ENCODE measurements at places on chromosomes 13 and 19.

- no peak for DNase-seq
Measured at GRCh38 chr19:49282184-49282583, 42.8 kb downstream of the SLC6A16 start.

DNA sequence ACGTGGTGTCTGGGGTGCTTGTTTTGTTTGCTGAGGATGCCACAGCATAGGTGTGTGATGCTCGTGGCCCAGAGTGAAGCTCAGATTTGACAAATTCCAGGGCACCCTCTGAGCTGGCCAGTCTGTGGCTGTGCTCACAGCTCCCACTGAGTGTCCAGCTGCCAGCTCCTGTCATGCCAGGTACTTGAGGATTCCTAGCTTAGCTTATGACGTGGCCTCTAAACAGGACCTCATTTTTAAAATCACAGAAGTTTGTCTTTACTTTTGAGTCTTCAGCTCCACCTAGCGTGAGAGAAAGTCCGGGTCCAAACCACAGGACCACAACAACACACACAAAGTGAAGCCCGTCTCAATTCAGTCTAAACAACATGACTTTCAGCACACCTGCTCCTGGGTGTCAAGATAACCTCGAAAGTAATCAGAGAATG lies 117.3 kb downstream of the RAB20 start:
- DNase-seq, result no peak

GRCh38 chr13:27772651-27773425 lies 19.4 kb upstream of the GSX1 start:
- no peak for DNase-seq

DNA sequence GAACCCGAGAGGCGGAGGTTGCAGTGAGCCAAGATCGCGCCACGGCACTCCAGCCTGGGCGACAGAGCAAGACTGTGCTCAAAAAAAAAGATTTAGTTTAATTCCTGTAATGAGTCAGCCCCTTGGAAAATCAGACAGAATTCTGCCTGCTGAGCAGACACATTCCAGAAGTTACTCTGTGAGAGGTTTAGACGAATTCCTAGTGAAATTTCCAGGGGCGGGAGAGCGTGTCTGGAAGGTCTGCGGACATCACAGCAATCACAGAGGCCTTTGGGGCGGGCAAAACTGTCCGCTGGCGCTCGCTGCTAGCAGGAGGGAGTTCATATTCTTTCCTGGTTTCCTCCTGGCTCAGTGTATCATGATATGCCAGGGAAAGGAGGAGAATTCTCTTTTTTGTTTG lies 17.5 kb downstream of the MISP start:
- DNase-seq, result no peak

DNA sequence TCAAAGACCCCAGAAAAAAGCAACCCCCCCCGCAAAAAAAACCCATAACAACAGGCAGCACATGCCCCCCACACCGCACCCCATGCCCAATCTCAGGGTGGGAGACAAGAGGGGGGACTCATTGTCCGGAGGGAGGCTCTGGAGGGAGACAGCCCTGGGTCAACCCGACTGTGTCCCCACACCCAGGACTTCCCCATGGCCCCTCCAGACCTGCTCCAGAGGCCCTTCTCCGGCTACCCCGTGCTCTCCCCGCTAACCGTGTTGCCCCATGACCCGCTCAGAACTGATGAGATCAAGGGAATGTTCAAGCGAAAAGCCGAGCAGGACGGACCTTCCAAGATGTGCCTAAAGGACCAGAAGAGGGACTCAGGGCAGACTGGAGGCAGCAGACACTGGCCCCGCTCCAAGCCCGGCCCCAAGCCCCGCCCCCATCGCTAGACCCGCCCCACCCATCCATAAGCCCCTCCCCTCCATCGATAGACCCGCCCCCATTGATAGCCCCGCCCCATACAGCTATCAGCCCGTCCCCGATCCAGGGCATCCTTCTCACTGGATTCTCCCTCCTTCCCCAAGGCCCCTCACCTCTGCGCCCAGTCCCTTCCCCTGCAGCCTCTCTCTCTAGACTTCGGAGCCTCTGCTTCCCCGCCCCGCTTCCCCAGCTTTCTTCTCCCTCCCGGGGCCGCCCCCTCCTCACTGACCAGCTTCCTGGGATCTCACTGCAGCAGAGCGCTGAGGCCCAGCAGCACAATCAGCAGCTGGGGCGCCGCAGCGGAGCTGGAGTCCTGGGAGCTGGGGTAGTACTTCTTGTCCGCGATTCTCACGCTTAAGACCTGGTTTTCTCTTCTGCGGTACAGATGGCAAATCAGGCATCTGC lies 2.2 kb downstream of the BST2 start:
- no peak for DNase-seq

GRCh38 chr19:2080336-2080988 lies 15.7 kb downstream of the MOB3A start:
- DNase-seq, result no peak

- DNase-seq, result no peak
Measured at GRCh38 chr19:15313649-15314279, 18.6 kb downstream of the BRD4 start.

- DNase-seq, result no peak
Measured at GRCh38 chr13:35211949-35212348, 264.5 kb downstream of the MAB21L1 start.

- no peak for DNase-seq
Measured at GRCh38 chr13:43865892-43866291, 13.6 kb downstream of the CCDC122 start.

- no peak for DNase-seq
Measured at GRCh38 chr13:37366044-37366770, 232.4 kb downstream of the POSTN start.

DNA sequence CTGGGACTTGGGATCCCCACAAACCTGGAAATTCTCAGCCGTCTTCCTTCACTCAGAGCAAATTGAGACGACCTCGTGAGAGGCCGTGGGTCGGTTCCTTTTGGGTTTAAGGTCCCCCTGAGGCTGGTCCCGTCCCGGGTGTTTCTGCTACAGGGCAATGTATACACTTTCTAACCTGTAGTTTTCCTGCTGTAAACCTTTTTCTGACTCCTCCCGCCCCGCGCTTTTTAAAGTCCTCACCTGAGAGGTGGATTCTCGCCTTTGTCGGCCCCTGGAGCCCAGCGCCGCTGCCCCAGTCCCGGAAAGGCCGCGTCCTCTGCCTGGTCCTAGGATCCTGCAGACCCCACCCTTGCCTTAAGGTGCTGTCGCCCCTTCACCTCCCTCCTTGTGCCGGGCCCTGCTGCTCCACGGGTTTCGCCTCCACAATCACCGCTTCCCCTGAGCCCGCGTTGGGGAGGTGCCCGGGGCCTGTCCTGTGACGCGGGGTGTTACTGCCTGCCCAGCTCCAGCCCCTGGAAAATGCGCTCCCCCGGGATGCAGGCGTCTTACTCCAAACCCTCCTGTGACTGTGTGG lies 391 bp downstream of the ZNF761 start:
- peak; percentile 10 for DNase-seq

- DNase-seq, result peak; percentile 16
Measured at GRCh38 chr13:43285933-43286597, 262.7 kb downstream of the DNAJC15 start.

DNA sequence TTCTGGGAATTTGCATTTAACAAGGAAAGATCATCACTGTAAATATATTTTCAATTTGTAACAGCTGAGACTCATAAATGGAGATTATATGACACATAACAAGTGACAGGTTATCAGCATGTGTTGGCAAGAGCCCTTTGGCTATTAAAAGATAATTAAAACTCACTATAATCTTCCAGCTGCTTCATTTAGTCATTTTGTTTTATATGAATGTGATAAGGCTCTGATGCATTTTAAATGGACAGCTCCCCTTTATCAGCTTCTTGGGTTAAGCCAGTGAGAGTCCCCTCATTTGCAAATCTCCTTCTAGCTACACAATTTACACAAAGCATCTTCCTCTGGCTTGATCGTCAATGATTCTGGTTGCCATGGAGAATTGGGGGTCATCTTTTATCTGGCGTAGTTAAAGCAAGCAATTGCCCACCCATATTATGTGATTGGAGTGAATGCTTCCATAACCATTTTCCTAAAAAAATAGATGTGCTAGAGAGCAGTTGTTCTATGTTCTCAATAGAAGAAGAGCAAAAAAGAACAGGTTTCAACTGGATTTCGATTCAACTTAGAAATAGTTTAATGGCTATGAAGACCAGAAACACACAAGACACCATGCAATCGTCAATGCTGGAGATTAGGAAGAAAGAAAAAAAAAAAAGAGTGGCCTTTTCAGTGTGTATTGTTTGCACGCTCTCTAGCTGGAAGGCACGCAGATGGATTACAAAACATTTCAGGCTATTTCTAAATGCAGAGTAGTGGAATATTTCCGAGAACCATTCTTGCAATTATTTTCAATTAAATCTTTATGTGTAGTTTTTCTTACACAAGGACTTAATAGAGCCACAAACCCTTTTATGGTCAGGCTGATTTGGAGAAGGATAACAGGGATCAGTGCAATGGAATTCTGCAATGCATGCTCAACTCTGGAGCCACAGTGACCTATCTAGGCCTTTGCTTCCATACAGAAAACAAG lies 27.4 kb downstream of the STARD13 start:
- no peak for DNase-seq

DNA sequence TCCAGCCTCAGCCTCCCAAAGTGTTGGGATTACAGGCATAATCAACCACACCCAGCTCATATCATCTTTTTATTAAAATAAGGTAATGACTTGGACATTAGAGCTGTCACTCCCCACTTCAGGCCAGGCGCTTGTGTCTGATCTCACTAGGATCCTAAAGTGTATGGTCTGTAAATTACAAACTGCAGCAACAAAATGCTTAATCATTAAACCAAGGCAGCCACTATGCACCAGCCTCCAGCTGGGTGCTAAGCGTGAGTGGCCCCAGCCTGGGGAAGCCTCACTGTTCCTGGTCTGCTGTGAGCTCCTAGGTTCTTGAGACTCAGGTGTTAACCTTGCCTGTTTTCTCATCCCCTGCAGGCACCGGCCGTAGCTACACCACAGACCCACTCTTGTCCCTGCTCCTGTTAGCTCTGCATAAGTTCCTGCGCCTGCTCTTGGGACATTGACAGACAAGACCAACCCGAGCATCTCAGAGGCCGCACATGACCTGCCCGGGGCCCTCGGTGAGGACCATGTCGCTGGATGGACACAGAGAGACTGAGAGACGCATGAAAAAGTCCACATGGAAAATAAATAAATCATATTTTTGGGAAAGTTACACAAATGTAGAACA lies 37.8 kb downstream of the VSTM2B start:
- no peak for DNase-seq

DNA sequence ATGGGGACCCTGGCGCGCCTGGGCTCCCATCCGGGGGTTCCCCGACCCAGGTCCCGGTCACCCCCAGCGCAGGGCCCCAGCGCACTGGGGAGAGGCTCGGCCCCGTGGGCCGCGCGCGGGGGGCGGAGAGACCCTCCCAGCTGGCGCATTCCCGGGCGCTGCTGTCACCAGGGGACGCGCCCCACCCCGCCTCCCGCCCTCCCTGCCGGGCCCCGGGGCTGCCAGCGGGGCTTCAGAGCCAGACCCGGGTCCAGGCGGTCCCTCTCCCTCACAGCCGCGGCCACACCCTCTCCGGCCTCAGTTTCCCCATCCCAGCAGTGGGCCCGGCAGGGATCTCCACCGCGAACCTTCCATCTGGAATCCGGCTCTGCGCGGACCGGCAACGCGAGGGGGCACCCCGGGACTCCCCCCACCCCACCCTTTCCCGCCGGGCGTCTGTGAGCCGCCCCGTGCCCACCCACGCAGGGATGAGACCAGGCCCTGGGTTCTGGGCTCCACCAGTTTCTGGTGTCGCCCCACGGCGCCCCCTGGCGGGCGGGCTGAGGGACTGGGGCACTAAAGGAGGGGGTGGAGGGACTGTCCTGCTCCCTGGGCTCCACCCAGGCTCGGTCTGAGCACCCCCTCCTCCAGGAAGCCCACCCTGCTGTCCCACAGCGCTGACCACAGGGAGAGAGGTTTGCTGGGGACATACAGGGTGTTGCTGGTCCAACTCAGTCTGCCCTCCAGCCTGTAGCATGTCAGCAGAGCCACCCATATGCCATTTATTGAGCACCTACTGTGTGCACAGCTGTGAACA lies 878 bp upstream of the ADAMTSL5 start:
- peak; percentile 54 for DNase-seq

DNA sequence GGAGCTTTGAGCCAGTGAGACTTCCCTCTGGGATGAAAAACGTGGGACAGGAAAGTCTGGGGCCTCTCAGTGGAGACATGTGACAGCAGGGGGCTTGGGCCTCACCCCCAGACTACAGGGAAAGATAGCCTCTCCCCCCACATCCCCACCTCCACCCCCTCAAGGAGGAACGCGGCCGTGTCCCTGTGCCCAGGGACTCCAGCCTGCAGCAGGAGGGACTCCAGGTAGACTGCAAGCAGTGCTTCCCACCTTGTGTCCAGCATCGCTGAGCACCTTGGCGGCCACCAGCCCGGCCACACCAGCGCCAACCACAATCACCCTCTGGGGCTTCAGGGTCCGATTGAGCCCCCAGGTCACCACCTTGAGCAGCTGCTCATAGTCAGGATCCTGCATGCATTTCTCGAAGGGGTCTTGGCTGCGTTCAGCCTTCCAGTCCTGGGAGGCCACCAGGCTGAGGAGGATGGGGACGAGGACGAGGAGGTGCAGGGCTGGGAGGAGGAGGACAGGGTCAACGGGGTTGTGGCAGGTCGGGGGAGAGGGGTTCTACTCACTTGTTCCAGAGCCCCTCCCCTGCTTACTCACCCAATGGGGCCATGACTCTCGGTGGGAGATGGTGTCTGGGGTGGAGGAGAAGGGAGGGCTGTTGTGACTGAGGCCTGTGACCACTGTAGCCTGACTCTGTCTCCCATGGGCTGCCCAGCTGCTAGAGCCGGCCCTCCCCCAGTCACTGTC lies 955 bp downstream of the IL4I1 start:
- no peak for DNase-seq

DNA sequence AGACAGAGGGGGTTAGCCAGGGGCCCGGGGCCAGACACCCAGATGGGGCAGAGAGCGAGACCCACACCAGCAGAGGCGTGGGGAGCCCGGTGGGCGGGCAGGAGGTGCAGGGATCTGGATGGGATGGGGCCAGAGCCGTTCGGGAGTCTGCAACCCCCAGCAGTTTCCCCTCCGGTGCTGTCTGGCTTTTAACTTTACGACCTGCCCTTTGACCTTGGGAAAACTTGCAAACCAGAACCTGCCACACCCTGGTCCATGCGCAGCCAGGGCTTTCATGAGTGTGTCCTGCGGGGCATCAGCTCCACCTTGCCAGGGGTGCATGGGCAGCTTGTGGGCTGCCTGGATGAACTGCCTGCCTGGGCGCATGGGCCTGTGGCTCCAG lies 9.8 kb downstream of the JOSD2 start:
- DNase-seq, result peak; percentile 71

DNA sequence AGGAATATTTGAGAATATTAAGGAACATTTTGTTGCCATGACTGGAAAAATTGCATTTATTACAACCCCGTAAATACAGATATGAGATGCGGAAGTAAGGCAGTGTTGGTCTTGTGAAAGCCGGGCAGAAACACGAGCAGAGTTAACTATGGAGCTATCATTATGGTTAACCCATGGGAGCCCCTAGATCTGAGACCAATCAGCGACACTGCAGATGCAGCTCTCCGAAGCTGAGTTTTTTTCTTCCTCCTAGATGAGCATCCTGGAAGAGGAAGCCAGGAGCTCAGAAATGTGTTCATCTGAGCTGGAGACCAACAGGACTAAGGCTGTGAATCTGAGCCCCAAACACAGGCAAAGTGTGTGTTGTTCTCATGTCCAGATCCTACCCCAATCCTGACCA lies 123.0 kb upstream of the KL start:
- no peak for DNase-seq
